ENCODE measurements at places on chromosomes 5 and 9.

- DNase-seq = no peak
Measured at GRCh38 chr5:160097991-160098390, 21.3 kb downstream of the PWWP2A start.

GRCh38 chr9:5642170-5642569 is 13.3 kb downstream of the RIC1 start:
- no peak for DNase-seq

DNA sequence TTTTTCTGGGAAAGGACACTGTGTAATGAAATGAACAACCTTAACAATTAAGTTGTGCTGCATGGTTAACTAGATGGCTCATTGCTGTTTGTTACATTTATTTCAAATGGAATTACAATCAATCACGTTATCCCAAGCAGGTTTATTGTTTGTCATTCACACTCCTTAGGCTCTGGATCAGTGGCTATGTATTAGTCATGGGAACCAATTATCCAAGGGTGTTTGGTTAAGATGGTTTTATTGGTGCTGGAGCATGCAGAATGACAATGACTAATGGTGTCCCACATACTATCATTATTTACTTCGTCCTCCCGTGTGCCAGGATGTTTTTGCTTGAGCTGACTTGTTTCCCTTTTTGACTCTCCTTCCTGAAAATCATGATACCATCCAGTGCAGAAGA is 10.6 kb upstream of the TRPC7 start:
- no peak for DNase-seq

- DNase-seq = no peak
Measured at GRCh38 chr5:102595332-102595731, 96.5 kb upstream of the SLCO6A1 start.

DNA sequence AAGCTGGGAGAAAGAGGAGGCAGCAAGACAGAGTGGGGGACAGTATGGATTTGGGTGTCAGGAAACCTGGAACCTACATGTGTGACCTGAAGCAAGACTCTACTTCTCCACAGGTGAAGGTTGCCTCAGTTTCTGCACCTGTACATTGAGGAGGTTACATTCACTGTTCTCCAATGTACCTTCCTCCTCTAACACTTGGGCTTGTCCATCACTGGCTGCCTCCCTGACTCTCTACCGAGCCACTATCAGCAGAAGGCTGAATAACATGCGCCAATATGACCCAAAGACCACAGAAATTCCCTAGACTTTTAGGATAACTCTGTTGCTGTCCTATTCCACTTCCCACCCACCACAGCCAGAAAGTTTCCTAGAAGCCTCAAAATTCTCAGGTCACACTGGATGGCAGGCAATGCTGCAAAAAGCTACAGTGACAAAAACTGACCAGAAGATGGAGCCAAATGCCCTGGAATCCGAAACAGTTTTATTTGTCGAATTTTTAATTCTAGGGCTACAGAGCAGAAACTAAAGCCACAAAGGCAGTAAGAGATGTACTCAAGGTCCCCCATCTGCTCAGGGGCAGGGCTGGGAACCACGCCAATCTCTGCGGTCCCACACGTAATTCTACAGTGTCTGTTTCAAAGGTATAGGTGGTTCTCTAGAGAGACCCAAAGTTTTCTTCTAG is 64.4 kb downstream of the FAM114A2 start:
- DNase-seq = peak; percentile 44

DNA sequence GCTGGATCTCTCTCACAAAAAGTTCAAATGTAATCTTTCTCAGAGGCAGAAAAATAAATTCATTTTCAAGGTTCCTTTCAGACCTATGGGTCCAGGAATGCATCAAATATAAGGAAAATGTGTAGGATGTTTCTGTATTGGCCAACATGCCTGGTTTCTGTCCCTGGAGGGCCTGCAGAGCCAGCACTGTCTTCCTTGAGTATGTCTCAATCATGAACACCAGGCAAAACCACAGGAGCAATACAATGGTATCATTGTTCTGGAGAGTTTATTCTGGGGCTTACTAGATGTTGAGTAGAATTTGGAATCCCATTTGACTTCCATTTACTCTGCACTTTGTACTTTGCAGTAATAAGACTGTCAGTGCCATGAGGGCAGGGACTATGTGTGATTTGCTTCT is 23.5 kb downstream of the INSYN2B start:
- DNase-seq = no peak

GRCh38 chr5:32130865-32131264 is 43.3 kb downstream of the GOLPH3 start:
- DNase-seq = no peak

DNA sequence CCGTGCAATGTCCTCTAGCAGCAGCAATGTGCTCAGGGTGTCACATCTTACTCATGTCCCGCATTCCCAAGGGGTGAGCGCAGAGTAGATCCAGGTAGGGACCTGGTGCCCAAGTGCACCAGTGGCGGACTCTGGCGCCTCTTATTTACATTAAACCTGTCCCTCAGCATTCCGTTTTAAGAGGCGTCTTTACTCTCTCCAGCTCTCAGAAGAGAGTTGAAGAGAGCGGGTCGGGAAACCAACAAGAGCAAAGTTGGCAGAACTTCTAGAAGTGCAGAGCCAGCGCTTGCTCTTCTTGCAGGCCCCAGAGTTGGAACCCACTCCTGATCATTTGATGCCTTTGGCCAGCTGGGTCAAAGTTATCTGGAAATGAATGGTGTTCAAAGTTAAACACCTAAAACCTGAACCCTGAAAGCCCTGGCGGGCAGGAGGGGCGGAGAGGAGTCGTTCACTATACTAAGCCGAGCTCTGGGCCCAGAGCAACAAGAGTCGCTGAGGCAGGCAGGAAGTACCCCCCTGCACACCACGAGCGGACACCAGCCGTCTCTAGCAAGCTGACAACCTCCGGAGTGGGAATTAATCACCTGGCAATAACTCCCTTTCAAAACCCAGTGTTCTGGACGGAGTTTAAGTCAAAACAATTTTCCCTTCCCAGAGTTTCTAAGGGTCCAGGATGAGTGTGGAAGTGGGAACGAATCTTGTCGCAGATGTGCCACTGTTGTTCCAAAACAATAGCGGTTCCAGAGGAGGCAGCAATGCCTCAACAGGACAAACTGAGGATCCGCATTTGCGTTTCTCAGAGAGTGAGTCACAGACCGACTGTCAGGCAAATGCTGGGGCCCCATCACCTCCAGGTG is 122.8 kb downstream of the TMEM161B start:
- no peak for DNase-seq

- DNase-seq = no peak
Measured at GRCh38 chr9:113623851-113624485, 160.4 kb downstream of the RGS3 start.

DNA sequence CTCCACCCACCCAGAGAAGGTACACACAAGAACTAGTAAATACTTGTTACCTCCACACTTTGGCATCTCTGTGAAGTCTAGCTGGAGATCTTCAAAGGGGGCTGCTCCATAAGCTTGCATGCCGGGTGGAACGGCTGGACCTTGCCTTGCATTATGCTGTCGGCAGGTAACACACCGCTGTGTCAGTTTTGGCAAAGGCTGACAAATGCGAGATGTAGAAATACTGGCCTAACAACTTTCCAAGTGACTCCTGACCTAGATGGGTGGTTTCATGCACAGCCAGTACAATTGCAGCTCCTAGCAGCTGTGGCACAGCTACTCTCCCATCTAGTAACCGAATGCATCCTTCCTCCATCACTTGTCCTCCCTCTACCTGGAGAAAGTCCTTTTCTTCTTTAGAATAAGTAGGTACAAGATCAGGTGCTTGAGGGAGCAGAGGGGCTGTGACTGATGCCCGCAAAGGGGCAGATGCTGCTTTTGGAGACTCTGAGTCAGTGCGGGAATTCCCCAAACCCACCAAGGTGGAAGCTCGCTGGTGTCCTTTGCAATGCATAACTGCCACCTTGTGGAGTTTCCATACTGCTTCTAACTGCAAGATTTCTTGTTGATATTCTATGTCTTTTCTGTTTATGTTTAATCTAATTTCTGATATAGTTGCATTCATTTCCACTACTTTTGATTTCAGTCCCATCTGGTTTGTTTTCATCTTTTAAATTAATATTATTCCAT is 78.4 kb downstream of the TMEM161B start:
- no peak for DNase-seq

GRCh38 chr9:121962421-121962820 is 130.7 kb downstream of the TTLL11 start:
- DNase-seq = no peak

GRCh38 chr9:131500377-131500776 is 2.3 kb upstream of the POMT1 start:
- no peak for DNase-seq

GRCh38 chr9:9556865-9557803 is 1055.7 kb downstream of the PTPRD start:
- no peak for DNase-seq

GRCh38 chr5:109407913-109408312 is 1.9 kb downstream of the PJA2 start:
- DNase-seq = no peak

DNA sequence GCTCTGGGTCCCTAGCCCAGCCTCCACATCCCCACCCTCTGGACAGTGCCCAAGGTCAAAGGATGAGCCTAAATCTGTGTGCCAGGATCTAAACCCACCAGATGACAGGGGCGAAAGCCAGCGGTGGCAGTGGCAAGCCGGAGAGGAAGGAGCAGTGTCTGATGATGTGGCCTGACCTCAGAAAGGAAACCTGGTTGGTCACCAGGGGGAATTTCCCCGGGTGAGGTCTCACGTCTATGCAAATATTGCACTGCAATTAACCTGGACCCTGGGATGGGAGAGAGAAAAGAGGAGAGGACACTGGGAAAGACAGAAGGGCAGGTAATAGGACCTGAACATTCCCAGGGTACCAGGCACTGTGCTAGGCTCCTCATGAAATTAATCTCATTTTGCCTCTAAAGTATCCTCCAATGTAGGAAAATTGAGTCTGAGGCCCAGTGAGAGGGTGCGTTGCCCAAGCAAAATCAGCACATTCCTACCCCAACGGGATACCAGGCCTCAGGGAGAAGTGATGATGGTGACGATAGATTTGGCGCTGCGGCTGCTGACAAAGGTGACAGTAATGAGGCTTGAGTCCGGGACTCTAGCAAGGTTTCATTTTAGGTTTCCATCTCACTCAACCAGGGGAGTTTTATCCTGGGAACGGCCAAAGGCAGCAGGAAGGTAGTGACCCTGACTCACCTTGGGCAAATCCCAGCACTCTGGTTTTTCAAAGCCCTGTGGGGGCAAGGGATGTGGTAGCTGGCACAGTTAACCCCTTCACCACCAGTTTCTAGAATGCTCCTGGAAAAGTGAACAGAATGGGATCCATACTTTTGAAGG is 13.4 kb upstream of the TNIP1 start:
- DNase-seq = peak; percentile 28

Measured in germinal center (tissue), 1 donor.